ENCODE measurements at places on chromosomes 6 and 20.

GRCh38 chr6:41386594-41386993 lies 51.2 kb downstream of the NCR2 start:
- DNase-seq = no peak

DNA sequence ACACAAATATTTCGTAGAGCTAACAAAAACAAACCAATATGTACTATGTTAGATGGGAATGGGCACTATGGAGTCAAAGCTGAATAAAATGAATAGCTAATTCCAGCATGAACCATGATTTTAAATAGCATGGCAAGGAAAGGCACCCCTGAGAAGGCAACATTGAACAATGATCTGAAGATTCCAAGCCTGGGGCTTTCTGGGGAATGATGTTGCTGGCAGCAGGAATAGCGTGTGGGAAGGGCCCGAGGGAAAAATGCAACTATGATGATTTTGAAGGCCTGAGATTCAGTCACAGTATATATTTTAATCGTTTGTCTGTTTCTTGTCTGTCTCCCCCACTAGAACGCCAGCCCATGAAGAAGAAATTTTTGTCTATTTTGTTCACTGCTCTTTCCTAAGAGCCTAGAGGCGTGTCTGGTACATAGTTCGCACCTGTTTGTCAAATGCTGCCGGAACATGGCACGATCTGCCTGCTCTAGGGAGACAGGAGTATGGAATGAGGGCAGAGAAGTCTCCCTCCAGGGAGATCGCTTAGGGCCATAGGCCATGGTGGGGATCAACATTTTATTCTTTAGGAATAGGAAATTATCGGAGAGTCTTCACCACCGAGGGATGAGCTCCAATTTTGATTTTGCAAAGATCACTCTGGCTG lies 84.8 kb upstream of the EYA2 start:
- no peak for DNase-seq

DNA sequence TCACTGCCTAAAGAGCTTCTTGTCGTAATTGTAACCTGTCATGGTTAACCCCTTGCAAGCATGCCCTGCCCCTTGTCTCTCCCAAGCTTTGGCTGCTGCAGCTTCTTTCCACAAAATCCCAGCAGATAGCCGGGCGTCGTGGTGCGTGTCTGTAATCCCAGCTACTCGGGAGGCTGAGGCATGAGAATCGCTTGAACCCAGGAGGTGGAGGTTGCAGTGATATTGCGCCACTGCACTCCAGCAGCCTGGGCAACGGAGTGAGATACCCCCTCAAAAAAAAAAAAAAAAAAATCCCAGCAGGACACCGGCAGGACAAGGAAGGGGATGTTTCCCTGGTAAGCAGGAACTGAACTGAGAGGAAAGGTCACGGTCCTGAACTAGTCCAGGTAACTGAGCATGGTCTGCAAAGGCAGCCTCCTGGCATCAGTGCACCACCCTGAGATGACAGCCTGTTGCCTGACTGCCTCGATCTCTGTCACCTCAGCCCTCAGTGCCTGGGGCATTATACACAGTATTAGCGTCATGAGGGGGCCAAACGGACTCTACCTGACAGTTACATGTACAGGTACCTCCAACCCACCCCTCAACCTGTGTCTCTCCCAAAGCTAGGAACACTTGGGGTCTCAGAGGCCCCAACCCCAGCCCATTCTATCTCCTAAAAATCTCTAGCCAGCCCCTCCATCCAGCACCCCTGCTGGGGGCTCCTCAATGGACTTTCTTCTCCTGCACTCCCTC lies 1.8 kb downstream of the LZTS3 start:
- no peak for DNase-seq

GRCh38 chr20:38755324-38755910 lies 7.2 kb downstream of the ACTR5 start:
- DNase-seq = no peak

GRCh38 chr20:815914-816606 lies 17.5 kb upstream of the FAM110A start:
- DNase-seq = peak; percentile 76

GRCh38 chr6:32068867-32069266 lies 30.7 kb downstream of the CYP21A2 start:
- DNase-seq = no peak

DNA sequence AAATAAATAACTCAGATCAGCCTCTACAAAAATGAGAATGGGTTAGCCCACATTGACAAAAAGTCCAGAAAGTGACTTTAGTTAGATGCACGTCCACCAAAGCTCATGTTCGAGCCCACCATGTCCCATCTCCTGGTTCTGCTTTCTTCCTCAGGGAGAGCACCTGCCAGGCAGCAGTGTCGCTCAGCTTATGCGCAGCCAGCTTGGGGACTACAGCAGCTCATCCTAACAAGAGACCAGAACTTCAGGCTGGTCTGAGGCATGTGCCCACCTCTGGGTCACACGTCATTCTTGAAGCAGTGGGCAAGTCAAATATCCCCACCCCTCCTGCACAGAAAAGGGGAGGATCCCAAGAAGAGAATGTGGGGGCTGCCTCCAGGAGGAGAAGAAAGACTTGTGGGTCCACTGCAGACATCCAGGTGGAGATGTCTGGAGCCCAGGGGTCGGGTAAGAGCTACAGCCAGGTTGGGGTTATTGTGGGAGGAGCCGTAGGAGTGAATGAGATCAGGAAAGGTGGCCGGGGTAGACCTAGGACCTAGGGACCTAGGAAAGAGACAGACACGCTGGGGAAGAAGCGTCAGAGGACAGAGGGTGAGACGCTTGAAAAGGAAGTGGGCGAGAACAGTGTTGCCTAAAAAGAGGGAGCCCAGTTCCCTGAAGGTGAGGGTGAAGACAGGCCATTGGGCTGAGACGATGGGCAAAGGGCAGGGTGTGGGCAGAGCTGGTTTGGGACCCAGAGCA lies 52.5 kb downstream of the SSR1 start:
- no peak for DNase-seq

- DNase-seq = no peak
Measured at GRCh38 chr20:24445510-24446170, 23.8 kb upstream of the SYNDIG1 start.

DNA sequence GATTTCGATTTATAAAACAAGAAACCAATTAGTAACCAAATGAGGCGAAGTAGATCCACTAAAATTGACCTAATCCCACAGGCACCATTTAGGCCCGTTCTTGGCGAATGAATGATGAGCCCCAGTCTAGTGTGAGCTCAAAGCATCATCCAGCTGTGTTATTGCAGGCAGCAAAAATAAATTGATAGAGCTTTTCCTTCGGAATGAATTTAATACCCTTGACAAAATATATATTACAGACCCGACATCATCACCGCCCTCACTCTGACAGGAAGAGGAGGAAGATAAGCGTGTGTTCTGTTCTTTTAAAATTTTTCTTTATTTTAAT lies 7.8 kb downstream of the SIM1 start:
- DNase-seq = no peak

- no peak for DNase-seq
Measured at GRCh38 chr20:38209736-38210405, 44.8 kb upstream of the TGM2 start.

GRCh38 chr20:16699293-16699692 lies 30.5 kb upstream of the SNRPB2 start:
- no peak for DNase-seq

GRCh38 chr6:160253292-160253691 lies 5.3 kb downstream of the SLC22A2 start:
- no peak for DNase-seq
